Right kidney (tissue), 9 donors: ENCODE measurements at places on chromosomes 3 and 15.

- peak; percentile 35 for DNase-seq
These were observed 68.4 kb upstream of the TNFAIP8L3 start for GRCh38 chr15:51162865-51163762.

GRCh38 chr15:65835447-65835846 is 33.8 kb upstream of the RAB11A start:
- no peak for DNase-seq

DNA sequence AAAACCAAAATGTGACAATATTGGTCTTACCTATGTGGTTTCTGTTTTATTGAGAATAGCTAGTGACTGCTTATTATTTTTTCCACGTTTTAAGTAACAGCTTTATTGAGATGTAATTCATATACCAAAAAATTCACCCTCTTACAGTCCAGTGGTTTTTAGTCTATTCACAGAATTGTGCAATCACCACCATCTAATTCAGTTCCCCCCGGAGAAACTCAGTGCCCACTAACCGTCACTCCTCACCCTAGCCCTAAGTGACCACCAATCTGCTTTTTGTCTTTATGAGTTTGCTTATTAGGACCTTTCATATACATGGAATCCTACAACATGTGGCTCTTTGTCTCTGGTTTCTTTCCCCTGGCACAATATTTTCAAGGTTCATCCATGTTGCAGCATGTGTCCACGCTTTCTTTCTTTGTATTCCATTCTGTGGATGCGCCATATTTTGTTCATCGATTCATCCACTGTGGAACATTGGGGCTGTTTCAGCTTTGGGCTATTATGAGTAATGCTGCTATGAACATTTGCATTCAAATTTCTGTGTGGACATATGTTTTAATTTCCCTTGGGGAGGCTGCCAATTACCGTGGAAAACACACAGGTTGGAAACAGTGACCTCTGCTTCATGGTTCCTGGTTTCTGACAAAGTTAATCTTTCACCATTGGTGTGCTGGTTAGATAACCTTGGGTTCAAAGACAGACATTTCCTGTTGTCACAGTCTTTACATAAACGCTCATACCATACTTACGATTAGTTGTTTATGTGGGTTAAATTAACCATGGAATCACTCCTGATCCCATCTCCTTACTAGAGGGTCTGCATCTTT is 3.2 kb upstream of the BCL2L10 start:
- DNase-seq = no peak

DNA sequence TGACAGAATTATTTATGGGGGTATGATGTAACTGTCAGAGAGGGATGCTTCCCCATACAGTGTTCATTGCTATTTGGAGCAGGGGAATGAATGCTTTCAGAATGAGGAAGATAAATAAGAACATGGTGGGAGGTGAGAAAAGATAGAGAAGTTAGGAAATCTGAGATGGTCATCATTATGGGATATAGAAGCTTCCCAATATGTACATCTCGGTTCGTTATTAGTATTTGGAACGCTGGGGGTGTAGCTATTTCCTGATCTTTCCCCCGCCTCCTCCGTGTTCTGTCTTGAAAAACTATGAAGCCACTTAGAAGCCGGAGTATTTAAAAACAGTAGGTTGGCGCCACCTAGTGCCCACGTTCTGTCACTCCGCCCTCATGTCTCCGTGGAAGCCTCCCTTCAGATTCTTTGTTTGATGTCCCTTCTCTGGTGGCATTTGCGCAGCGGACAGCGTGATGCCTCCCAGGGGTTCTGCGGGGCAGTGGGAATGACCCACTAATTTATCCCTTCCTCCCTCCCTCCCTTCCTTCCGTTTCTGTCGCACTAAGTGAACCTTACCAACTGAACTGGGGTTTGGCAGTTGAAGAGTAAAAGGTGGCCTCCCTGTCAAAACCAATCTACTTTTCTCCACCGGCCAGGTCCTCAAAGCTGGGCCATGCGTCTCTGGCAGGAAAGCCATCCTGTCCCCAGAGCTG is 184.5 kb downstream of the FEZF2 start:
- peak; percentile 71 for DNase-seq

- no peak for DNase-seq
These were observed 143.5 kb upstream of the TGFBR2 start for GRCh38 chr3:30462721-30463470.

DNA sequence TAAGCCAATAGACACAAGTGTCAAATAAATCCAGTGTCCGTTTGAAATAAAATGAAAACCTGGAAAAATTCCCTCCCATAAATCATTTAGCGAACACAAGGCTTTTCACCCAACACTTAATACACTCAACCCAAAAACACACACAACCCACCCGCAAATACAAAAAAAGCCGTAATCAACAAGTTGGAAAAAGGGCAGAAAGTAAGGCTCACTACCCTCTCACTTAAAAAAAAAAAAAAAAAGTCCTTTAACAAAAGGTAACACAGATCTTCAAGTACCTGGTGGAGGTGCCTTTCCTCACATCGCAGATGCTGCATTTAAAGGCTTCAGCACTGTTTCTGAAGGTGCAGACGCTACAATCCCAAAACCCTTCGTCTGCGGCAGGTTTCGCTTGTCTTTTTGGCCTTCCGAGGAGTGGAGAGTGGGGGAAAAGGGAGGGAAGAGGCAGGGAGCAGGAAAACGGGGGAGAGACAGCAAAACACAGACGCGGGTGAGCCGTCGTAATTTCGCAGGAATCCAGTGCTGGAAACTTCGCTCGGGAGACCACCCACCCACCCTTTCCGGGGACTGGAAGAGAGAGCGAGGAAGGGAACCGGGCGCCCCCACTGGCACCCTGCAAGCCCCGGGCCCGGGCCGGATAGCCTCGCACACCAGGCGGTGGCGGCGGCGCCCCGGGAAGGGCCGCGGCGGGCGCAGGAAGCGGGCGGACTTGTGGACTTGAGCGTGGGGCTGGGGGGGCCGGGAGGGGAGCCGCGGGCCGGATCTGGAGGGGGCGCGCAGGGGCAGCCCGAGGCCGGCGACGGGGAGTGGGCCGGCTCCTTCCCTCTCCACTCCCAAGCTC is 401.8 kb downstream of the SHQ1 start:
- DNase-seq = peak; percentile 83

DNA sequence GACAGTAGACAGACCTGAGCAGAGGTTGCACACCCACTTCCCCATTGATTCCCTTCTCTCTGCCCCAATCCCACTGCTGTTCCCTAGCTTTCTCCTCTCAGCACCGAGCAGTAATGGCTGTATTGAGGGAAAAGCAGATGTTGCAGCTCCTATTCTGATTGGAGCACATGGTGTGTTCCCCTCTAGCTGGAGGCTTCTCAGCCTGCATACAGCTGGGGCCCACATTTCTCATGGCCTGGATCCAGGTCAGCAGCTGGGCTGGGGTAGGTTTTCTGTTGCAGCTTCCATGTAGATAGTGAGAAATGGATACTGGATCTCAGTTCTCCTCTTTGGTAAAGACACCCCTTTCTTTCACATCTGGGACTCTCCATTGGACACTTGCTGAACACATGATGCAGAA is 50.1 kb downstream of the RYR3 start:
- DNase-seq = no peak

DNA sequence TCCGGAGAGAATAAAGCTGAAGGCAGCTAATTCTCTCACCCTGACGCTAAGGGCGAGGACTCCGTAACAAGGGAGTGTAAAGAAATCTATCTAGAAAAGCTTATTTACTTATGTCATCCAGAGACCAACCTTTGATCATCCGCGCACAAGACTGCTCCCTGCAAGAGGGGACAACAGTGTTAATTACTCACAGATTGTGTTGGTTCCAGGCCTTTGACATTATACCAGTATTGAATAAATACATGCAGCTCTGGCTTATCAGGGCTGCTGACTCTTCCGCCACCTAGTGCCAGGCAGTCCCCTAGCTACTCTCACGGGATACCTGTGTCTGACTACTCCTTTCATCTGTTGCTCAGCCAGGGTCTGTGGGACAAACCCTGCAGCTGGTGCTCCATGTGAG is 211.7 kb downstream of the DTWD1 start:
- DNase-seq = no peak

DNA sequence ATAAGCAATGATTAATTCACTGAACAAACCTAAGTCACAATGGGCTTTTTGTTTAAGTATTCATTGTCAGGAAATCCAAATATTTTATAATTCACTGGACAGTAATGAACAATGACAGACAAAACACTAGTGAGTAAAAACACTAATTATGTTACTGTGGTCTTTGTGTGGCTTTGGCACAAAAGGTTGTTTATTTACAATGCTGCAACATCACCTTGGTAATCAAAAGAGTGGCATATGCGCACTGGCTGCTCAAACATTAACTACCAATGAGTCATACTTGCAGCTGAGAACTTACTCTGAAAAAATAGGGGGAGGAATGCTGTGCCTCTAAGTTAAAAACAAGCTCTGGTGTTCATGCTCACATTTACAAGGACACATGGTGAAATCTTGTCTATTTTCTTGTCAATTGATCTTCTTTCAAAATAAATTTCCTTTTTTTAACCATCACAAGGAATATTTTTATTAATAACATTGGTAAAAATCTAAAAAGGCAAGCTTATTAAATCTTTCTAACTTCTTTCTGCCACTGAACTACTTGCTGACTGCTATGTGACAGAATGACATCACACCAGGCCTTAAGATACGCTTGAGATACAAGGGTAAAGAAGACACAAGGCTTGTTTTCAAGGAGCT is 85.2 kb upstream of the PPIB start:
- DNase-seq = peak; percentile 13

- no peak for DNase-seq
These were observed 209.6 kb downstream of the TJP1 start for GRCh38 chr15:29612701-29613100.

- no peak for DNase-seq
These were observed 4.1 kb downstream of the CCDC191 start for GRCh38 chr3:114052216-114052615.

GRCh38 chr15:82999905-83000671 is 11.4 kb downstream of the C15orf40 start:
- DNase-seq = peak; percentile 33
